PC-9 (cell line): ENCODE measurements at places on chromosomes 12 and 14. TPM values are rescaled to one million over a fixed set of nuclear protein-coding genes. Genes with fewer than 3 reads are reported as not detected.

- no peak overlapping the region for H3K27ac ChIP-seq
- no peak overlapping the region for H3K4me3 ChIP-seq
- H3K27me3 ChIP-seq, result no peaks in the 10 kb centered on the region
- H3K36me3 ChIP-seq, result no peaks in the 10 kb centered on the region
- H3K4me1 ChIP-seq, result no peaks in the 10 kb centered on the region
- no peak for DNase-seq
Observed at GRCh38 chr12:79183926-79184325, 319.4 kb downstream of the SYT1 start.

DNA sequence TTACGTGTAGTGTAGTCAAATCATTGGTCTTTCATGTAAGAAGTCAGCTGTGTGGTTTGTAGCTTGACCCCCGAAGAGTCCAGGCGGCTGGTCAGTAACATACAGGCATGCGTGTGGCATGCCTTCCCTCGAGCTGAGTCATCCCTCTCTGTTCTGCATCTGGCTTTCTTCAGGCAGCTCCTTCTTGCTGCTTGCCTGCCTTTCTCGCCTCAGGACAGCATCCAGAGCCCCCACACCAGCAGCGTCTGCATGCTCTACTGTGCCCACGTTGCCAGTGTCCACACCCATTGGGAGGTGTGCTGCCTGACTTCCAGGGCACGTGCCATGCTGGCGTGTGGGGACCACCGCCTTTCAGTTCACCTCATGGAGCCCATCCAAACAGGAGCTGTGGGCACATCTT, 96.8 kb downstream of the EP400 start:
- no peaks in the 10 kb centered on the region for H3K4me1 ChIP-seq
- DNase-seq, result no peak
- no peak overlapping the region for H3K4me3 ChIP-seq
- H3K36me3 ChIP-seq, result peaks cover 26% of the 10 kb centered on the region; the same call in 1 of the 2 replicates
- no peak overlapping the region for H3K27ac ChIP-seq

- H3K36me3 ChIP-seq, result no peaks in the 10 kb centered on the region
- peak overlapping the region; percentile 79 for H3K27ac ChIP-seq
- H3K4me1 ChIP-seq, result peaks cover 41% of the 10 kb centered on the region
- H3K4me3 ChIP-seq, result no peak overlapping the region
- H3K27me3 ChIP-seq, result no peaks in the 10 kb centered on the region
- DNase-seq, result peak; percentile 72
Observed at GRCh38 chr12:110002676-110003515, 3.7 kb downstream of the ANKRD13A start.

DNA sequence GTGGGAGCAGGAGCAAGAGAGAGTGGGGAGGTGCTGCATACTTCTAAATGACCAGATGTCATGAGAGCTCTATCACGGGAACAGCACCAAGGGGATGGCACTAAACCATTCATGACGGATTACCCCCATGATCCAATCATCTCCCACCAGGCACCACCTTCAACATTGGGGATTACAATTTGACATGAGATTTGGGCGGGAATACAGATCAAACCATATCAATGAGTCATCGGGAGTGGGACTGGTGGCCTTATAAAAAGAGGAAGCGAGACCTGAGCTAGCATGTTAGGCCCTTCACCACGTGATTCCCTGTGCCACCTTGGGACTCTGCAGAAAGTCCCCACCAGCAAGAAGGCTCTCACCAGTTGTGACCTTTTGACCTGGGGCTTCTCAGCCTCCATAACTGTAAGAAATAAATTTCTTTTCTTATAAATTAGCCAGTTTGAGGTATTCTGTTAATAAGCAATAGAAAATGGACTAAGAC, 28.7 kb downstream of the COX8C start:
- no peaks in the 10 kb centered on the region for H3K36me3 ChIP-seq
- H3K4me1 ChIP-seq, result no peaks in the 10 kb centered on the region
- H3K27me3 ChIP-seq, result peaks cover 77% of the 10 kb centered on the region

ART4 gene
- total RNA-seq, result not detected in 2 replicates

ADCY4 gene
- 1.8 and 2.0 TPM in 2 replicates for total RNA-seq

OVCH1 gene
- total RNA-seq, result not detected in 2 replicates

IRAK3 gene
- total RNA-seq, result 0.07 TPM in 1 of 2 replicates, not detected in the other

DNA sequence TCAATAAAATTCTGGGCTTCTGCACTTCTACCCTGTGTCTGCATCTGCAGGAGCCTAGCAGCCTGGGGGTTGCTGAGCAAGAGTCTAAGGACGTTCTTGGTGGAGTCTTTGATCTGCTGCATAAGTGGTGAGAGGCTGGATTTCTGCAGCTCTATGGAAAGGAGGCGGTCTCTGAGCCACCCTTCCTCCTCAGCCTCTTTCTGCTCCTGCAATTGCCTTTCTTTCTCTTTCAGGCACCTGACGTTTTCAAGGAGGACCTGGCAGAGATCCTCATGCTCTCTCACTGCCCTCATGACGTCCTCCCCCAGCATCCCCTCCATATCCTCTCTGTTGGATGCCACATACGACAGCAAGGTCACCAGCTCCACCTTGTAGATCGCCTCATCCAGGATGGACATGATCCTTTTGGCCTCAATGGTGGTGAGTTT, 13.6 kb upstream of the TPCN1 start:
- no peak overlapping the region for H3K4me3 ChIP-seq
- H3K27me3 ChIP-seq, result no peaks in the 10 kb centered on the region
- H3K4me1 ChIP-seq, result peaks cover 12% of the 10 kb centered on the region
- H3K36me3 ChIP-seq, result no peaks in the 10 kb centered on the region
- no peak overlapping the region for H3K27ac ChIP-seq

HPD gene
- 0.35 and 0.92 TPM in 2 replicates for total RNA-seq

LRP1 gene
- 51.4 and 70.1 TPM in 2 replicates for total RNA-seq

DNA sequence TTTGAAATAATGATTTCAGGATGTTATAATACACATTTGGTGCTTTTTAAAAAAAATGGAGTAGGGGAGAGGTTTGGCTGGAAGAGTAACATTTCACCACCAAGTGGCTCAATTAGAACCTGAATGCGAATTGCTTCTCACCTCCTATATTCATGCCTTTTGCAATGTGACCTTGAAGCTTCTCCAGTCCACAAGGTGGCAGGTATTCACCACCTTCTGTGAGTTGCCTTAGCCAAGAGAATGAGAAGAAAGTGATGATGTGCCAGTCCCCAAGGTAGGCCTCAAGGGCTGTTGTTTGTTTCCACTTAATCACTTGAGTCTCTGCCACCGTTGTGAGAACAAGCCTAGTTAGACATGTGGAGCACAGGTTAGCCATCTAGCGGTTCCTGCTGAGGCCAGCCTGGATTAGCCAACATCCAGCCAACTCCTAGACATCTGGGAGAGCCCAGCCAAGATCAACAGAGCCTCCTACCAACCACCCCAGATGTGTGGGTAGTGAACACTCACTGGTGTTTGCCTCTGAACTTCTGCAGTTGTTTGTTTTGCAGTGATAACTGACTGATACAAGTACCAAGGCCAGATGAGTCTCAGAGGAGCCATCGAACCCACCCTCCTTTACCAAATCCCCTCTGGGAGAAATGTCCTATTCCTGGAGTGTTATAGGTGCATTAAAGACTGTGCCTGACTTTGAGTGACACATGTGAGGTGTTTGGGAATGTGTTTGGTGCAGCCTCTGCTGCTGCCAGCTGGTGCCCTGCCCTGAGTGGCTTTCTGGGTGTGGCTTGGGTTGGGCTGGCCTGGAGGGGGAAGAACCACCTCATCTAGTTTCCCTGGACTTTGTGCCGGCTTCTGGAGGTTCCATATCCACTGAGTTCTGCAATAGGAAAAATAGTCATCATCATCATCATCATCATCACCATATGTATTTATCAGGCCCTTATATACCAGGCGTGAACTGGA, 132.5 kb upstream of the RFLNA start:
- H3K27me3 ChIP-seq, result peaks cover 63% of the 10 kb centered on the region
- H3K36me3 ChIP-seq, result no peaks in the 10 kb centered on the region
- DNase-seq, result no peak
- H3K27ac ChIP-seq, result no peak overlapping the region

- no peaks in the 10 kb centered on the region for H3K36me3 ChIP-seq
- peaks cover 13% of the 10 kb centered on the region for H3K4me1 ChIP-seq
- no peak overlapping the region for H3K4me3 ChIP-seq
- no peak overlapping the region for H3K27ac ChIP-seq
- H3K27me3 ChIP-seq, result peaks cover 10% of the 10 kb centered on the region; the same call in 1 of the 2 replicates
- no peak for DNase-seq
Observed at GRCh38 chr12:21528953-21529352, 2.9 kb downstream of the SPX start.
